Stimulated activated CD8-positive, alpha-beta memory T cell treated with anti-CD3 and anti-CD28 coated beads, Interleukin-7, amount 100 ng/mL, for 1 hour (primary cell): ENCODE measurements at places on chromosomes 7 and 10.
A peak's percentile ranks its signal among the peaks of the same experiment; 100 is the strongest.

- no peak for DNase-seq
Measured at GRCh38 chr10:116670706-116671105, 50.0 kb downstream of the PNLIPRP2 start.

DNA sequence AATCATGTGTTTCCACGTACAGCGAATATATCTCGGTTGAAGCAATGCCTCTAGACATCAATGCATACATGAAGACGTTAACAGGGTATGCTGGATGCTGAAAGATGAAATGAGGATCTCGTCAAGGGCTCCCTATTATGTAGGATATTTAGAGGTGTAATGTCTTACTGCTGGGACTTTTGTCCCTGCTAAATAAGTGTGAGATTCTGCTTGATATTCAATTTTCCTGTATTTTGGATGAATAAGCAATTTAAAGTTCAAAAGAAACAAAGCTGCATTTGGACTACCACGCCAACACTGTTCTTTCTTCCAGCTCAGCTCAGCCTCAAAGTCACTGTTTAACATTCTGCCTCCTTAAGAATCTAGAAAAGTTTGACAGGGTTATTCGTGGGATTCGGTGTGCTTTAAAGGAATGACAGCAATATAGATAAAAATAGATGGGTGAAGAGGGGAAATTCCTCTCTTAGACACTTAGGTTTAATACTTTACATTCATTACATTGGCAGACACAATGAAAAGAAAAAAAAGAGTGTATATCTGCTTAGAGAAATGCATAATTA, 110.1 kb upstream of the RHEB start:
- DNase-seq = no peak

DNA sequence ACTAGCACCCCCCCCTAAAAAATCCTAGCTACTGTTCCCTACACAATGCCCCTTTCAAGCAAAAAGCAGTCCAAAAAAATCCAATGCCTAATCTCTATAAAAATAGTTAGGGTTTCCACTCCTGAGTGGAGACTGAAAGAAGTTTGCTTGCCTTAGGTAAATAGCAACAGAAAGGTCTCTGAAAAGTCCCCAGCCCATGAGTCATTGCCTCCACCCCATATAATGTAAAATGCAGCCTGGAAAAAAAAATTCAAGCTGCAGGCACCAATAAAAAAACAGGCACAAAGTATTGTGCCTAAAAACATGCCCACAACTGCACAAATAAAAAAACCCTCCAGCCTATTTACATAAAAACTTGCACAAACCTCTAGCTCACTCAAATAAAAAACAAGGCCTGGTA, 47.5 kb downstream of the ZNF680 start:
- DNase-seq = no peak

DNA sequence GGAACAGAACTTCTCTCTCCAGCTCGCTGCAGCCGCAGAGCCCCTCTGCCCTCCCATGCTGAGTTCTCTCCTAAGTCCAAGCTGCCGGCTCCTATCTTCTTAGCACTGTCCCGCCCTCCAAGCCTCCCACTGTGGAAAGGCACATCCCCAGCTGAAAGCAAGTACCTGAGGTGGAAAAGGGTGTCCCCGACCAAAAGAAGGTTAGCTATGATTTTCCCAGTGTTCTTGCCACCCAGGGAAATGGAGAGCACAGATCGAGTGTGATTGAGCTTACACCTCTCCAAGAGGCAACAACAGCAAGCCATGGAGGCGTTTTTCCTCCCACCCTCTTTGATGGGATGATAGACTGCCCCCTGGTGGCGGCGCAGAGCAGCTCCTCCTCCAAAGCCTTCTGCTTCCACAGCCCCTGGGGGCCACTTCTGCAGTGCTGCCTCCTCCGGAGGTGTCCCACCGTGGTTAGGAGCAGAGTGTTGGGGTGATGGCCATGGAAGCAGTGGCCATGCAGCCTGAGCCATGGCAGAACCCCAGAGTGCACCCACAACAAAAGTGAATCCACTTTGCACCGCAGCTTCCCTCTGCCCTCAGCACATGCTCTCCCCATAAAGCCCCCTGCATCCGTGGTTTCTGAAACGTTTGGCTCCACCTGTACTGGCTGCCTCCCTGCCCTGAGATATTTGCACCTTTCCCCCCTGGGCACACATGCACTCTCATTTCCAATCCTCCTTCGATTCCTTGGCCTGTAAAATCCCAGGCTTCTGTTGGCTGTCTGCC, 143.1 kb upstream of the STK17A start:
- DNase-seq = peak; percentile 27

DNA sequence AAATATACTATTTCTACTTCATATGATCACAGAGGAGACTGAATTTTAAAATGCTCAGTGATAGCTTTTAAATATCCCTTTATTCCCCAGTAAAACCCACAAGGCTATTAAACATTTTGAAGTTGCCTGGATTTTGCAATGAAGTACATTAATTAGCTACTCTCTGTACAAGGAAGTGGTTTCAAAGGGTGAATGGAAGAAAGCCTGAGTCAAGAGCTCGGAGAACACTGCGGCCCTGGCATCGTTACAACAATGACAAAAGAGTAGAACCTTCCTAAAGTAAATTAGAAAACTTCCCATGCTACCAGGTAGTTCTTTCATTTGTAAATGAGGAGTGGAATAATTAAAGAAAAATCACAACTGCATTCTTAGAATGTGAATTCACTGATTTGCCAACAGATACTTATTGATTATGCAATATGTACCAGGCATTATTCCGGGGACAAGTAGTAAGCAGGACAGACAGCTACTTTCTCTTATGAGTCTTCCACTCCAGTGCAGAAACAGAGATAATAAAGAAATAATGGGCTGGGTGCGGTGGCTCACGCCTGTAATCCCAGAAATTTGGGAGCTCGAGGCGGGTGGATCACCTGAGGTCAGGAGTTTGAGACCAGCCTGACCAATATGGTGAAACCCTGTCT, 63.0 kb downstream of the ZNF22 start:
- DNase-seq = no peak

- DNase-seq = no peak
Measured at GRCh38 chr10:133215586-133215985, 14.4 kb upstream of the UTF1 start.
